Thoracic aorta (tissue), 2 donors: ENCODE measurements at places on chromosomes 13 and 19.

DNA sequence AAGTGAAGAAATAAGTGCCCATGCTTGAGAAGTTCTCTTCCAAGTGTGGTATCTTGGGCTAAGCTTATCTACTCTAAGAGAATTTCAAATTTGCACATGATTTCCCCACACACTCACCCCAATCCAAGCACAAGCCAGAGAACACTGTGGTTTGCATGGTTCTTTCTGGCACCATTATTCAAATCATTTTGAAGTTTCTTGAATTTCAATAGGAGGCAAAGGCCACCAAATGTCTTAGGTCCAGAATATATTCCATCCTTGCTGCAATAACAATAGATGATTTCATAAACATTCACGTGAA is 359.7 kb downstream of the IRS2 start:
- no peak for DNase-seq

DNA sequence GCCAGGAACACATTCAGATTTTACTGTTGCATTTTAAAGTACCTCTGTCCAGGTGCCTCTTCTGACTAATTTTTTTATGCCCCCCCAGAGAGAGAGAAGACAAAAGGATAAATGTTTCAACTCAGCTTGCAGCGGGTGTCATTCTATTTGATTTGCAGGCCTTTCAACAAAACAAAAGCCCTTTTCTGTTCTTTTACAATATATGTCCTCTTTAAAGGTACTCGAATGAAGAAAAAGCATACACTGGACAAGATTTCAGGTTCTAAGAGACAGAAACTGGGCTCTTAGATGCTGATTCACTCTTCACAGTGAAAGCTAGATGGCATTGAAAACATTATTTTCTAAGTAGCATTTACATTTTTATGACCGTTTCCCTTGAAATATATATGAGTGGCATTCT is 2.9 kb upstream of the FRY start:
- no peak for DNase-seq

GRCh38 chr13:113077953-113078901 is 27.4 kb upstream of the F7 start:
- no peak for DNase-seq

DNA sequence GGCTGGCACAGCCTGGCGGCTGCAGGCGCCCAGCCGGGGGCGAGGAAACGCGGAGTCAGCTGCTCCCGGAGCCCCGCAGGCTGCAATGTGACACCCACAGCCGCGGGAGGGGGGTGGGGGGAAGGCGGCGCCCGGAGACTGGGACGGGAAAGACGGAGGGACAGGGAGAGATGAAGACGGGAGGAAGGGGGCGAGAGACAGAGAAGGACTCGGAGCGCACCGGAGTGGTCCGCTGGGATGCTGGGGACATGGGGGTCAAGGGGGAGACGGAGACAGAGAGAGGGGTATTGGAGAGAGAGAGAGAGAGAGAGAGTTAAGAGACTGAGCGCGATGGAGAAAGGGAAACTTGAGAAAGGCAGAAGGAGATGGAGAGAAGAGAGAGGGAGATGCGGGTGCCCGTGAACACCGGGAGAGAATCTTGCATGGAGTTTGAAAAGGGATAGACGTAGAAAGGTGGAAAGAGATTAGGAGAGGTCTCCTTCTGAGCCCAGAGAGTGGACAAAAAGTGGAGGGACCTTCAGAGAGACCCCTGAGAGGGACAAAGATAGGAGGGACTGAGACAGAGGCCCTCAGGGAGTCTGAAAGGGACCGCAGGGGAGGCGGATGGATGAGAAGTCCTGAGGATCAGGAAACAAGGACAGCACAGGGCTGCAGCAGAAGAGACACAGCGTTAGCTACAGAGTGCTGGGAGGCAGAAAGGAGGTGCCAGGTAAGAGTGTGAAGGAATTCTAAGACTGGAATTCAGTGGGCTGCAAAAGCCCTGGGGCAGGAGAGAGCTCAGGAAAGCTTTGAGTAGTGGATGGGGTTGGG is 1.0 kb downstream of the SCN1B start:
- DNase-seq: no peak

- no peak for DNase-seq
These were observed 4.0 kb downstream of the PDS5B start for GRCh38 chr13:32590266-32590665.

DNA sequence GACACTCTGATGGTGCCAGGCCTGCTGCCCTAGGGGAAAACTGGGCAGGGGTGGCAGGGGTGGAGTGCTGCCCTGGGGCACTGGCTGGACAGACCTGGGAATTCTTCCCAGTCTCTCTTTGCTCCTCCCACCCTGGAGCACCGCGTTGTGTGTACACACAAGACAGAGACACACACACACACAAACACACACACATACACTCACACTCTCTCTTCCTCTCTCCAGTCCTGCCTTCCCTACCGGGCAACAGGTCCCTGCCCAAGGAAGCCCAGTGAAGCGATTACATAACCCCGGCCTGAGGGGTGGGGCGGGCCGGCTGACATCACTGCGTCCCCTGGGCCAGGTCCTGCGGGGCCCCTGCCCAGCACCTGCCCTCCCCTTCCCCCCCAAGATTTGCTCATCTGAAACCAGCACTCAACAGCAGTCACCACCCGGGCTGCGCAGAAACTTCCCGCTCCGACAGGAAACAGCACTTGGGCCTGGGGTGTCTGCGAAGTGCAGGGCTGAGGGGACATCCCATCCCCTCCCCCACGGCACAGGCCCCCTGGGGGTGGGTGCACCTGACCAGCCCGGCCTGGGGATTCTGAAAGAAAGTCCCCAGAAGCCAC is 1.2 kb downstream of the MKNK2 start:
- DNase-seq: no peak

GRCh38 chr19:55152017-55152416 is 3.0 kb upstream of the TNNT1 start:
- no peak for DNase-seq

- no peak for DNase-seq
These were observed 147.9 kb downstream of the KATNAL1 start for GRCh38 chr13:30159446-30159839.

- DNase-seq: no peak
These were observed 18.5 kb downstream of the PALM start for GRCh38 chr19:726993-727956.

- no peak for DNase-seq
These were observed at the start of gene PGPEP1 for GRCh38 chr19:18340190-18340989. Gene PGPEP1, plus strand, starts transcription at chr19:18340598. Its CDS starts 84 bp downstream, at chr19:18340682.

DNA sequence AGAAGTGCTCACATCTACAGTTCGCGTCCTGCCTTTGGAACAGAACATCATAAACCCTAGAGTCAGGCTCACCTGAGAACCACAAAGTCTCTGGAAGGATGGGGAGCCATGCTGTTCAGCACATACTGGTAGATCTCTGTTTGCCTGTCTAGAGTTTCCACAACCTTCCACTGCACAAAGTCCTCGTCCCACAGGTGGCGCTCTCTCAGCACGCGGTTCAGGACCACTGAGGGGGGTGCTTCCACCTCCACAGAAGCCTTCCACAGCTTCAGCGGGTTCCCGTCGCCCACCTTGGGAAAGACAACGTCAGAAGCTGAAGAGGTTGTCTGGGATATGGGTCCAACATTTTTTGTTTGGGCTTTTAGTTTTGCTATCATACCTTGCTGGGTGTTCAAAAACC is 93.6 kb downstream of the KL start:
- no peak for DNase-seq

DNA sequence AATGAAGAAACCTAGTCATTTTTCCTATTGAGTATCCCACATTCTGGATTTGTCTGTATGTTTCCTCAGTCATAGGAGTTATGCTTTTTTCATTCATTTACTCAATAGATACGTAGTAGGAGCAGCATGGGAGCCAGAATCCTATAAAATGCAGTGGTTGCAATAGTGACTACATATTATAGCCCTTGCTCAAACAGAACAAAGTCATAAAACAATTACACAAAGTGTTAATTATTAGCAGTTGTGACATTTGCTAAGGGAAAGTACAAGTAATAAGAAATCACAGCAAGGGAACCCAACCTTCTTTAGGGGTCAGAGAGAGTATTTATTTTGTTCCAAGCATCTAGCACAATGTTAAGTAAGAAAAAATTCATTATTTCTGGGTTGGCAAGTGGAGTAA is 27.7 kb upstream of the POU4F1 start:
- DNase-seq: no peak
